Stimulated activated CD8-positive, alpha-beta memory T cell treated with anti-CD3 and anti-CD28 coated beads, Interleukin-7, amount 100 ng/mL, for 1 hour (primary cell): ENCODE measurements at places on chromosomes 7 and 10.

DNA sequence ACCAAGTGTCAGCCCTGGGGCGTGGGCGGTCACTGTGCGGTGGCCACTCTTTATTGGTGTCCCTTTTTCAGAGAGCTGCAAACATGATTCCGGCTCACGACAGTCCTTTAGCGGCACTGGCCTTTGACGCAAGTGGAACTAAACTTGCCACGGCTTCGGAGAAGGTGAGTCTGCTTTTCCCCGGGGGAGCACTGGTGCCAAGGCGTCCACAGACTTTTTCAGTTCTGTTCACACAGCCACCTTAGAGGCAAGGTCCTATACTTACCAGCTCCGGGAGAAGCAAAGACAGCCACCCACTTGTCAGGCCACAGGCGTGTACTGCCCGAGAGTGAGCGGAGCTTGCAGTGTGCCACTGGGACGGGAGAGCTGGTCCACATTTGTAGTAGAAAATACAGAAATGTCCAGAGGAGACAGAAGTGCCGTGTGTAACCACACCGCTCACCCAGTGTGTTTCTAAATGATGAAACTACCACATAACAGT, 27.9 kb downstream of the WIPI2 start:
- no peak for DNase-seq

- no peak for DNase-seq
Observed at GRCh38 chr7:5172196-5172775, 17.7 kb upstream of the WIPI2 start.

- DNase-seq = no peak
Observed at GRCh38 chr7:17140406-17140805, 158.0 kb upstream of the AHR start.

- DNase-seq = no peak
Observed at GRCh38 chr10:52644373-52645186, 128.0 kb downstream of the MBL2 start.

DNA sequence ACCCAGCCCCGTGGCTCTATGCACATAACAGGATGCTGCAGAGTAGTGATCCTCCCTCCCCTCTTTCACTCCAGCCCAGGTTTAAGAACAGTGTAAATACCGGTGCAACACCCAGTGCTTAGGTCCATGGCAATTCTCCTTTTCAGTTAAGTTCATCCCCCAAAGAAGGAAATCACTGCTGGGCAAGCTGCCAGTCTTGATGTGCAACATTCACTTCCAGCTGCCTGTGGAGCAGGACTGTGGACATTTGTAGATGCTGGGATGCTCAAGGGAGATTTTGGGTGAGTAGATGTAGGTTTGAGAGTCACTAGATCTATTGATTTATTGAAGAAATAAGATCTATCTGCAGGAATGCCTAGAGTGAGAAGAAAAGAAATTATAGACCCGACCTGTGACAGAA, 294.3 kb upstream of the KIAA1217 start:
- no peak for DNase-seq
